ENCODE measurements at places on chromosomes 16 and 17.
A peak's percentile ranks its signal among the peaks of the same experiment; 100 is the strongest.

DNA sequence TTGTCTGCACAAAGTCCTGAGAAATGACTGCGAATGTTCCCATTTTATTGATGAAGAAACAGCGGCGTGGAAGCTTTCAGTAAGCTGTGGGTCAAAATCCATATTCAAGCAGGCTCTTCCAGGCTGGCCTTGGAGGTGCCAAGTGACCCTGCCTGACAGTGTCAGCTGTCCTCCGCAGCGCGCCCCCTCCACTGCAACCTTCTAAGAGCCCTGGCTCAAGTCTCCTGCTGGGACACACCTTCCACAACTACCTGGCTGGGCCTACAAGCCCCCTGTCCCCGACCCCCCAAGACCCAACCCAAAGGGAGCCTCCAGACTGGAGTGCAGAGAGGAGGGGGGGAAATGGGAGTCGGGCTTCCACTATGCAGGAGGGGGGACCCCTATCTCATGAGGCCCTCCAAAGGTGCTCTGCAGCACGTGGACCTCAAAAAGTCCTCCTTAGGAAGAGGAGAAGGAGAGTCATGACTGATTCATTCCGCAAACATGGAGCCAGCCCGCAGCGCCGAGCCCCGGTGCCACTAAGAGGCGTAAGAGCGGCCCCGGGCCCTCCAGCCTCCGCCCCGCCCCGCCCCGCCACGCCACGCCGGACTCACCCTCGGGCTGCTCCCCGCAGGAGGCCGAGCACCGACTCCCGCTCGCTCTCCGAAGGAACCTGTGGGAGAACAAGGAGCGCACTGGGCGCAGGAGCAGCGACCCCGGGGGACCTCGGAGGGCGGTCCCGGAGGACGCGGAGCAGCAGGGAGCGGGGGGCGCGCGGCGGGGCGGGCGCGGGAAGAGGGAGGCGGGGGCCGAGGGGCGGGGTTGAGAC, 574 bp downstream of the MPP3 start:
- DNase-seq: peak; percentile 51

GRCh38 chr17:11639736-11640462, 41.6 kb downstream of the DNAH9 start:
- no peak for DNase-seq

GRCh38 chr16:30741461-30741914, 6.7 kb upstream of the PHKG2 start:
- peak; percentile 55 for DNase-seq

DNA sequence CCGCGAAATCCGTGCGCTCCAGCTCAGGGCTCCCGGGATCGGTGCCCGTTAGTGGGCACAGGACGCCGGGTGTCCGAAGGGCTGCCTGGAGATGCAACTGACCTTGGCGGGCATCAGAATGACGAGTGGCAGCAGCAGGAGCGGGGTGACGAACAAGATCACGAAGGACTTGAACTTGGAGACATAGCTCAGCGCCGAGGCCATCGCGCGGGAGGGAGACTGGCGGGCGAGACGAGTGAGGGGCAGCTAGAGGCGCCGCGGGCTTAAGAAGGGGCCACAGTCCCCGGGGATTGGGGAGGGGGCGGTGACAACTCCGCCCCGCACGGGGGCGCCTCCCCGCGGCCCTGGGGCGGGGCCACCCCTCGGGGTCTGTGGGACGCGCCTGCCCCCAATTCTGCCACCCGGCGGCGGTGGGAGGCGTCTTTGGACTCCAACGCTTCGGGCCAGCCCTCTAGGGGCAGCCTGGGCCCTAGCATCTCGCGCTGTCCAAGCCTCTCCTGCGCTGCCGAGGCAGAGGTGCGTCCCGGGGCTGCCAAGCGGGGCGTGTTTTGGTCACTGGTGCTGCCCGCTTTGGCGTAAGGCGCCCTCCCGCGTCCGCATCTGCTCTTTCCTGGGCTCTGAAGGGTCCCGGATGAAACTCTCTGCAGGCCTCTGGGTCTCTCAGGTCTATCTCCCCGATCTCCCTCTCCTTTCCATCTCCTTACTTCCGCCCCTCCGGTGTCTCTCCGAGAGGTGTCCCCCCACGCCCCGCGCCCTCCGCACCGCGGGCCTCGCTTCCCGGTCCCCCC, at the start of gene SLC13A5:
Gene SLC13A5, minus strand, starts transcription at position 240 of the 788 bp plus-strand sequence. Its CDS starts 36 bp downstream, at position 204.
- DNase-seq: peak; percentile 65

DNA sequence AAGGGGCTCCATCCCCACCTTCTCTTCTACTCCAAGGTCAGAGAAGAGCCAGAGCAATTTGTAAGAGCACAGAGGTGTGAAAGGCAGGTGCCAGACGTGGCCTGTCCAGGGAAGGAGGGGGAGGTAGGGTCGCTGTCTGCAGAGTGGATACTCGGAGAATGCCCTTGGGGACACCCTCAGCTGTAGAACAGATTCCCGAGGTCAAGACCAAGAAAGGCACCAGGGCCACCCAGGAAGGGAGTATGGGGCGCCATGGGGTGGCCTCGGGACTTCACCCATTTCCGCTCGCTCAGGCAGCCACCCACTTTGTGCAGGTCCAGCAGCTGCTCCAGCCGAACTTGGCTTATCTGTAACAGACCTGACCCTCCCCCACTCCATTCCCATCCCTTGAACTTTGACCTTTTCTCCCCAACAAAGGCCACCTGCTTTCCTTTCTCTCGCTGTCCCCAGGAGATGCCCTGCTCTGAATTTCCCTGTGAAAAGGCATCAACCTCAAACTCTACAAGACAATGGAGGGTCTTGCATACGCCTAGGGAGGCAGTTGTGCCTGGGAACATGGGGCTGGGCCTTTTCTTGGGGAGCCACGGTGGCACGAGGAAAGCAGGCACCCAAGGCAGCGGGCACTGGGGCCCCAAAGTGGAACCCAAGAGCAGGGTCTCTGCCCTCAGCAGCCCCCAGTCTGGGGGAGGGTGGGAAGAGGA, 11.3 kb upstream of the AXIN2 start:
- no peak for DNase-seq
